SW 1271 (cell line): ENCODE measurements at places on chromosomes 11 and 22.

DNA sequence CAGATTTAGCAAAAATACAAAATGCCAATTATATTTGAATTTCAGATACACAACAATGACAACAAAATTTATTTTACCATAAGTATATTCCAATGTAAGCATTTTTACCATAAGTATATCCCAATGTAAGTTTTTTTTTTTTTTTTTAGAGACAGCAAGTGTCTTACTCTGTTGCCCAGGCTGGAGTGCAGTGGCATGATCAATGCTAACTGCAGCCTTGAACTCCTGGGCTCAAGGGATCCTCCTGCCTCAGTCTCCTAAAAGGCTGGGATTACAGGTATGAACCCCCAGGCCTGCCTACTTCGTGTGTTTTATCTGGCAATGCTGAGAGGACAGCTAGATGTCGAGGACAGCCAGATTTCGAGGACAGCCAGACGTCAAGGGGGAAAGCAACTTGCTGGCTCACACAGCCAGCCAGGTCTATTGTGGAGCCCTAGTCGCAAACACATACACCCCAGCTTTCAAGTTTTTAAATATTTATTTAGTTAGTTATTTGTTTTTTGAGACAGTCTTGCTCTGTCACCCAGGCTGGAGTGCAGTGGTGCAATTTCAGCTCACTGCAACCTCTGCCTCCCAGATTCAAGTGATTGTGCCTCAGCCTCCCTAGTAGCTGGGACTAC lies 1.1 kb upstream of the SERPING1 start:
- DNase-seq: no peak

- DNase-seq: no peak
These were observed 84.7 kb downstream of the CDKN1C start for GRCh38 chr11:2800655-2801531.

DNA sequence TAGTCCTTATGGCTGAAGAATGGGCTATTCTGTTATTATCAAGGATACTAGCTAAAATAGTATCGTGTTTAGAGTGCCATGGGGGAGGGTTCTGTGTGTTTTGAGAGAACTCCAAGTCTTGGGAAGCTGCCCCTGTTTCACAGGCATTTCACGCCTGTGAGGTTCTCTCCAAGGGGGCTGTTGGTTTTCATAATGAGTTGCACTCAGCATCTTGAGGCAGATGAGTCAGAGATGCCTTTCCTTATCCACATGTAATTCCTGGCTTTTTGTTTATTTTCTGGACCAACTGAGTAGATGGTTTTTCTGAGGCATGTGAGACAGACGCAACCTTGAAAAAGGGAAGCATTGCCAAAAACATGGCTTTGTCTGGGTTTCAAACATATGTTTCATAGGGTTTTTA lies 203.7 kb downstream of the ARHGAP42 start:
- DNase-seq: no peak

DNA sequence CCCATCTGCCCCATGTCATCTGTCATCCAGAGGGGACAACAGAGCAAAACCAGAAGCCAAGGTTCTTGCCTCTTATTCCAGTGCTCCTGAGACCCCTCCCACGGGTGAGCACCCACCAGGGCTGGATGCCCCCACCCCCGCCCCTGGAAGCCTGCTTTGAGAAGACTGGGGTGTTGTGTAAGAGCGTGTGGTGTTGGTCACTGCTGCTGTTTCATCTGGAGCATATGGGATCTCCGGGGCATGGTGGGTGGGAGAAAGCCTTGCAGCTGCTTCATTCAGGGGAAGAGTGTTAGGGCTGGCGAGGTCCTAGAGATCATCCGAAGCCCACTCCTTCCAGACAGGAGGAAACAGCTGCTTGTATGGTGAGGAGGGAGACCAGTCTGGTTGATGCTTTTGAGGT lies 54.1 kb downstream of the CHRDL2 start:
- DNase-seq: no peak

GRCh38 chr22:40044870-40045834 lies 50.4 kb downstream of the FAM83F start:
- no peak for DNase-seq
